HepG2 (cell line): ENCODE measurements at places on chromosomes 7 and 10.

GRCh38 chr7:877312-878232, 1.2 kb downstream of the GET4 start:
- peak; percentile 23 for DNase-seq

DNA sequence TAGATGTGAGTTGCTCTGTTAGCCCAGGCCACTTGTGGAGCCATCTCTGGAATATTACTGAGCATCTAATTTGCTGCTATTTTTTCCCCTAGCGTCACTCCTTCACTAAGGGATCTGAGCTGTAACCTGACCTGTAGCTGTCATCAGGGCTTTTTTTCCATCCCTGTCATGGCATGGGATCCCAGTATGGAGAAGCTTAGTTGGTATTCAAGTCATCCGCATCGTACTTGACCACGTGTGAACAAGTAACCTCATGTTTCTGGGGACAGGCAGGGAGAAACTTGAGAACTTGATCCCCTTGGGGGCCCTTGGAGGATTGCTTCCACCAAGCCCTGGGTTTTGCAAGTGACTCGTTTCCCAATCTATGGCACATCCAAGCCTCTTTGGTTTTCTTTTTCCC, 474.4 kb upstream of the GALNT17 start:
- DNase-seq: no peak

- no peak for DNase-seq
Measured at GRCh38 chr10:37667736-37668135, 189.7 kb downstream of the ZNF248 start.

DNA sequence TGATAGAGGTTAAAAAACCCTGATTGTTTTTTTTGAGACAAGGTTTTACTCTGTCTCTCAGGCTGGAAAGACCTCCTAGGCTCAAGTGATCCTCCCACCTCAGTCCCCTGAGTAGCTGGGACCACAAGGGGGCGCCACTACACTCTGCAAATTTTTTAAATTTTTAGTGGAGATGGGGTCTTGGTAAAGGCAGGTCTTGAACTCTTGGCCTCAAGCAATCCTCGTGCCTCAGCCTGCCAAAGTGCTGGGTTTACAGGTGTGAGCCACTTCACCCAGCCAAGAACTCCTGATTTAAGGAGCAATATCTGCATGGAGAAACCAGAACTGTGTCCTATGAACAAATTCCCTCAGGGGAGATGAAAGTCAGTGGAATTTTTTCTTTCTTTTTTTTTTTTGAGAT, 7.3 kb upstream of the KLHDC10 start:
- peak; percentile 50 for DNase-seq

- peak; percentile 56 for DNase-seq
Measured at GRCh38 chr7:28037220-28038010, 143.2 kb downstream of the JAZF1 start.

GRCh38 chr10:94155722-94156271, 162.1 kb downstream of the PLCE1 start:
- DNase-seq: no peak

- no peak for DNase-seq
Measured at GRCh38 chr7:42077271-42078135, 159.5 kb downstream of the GLI3 start.

- DNase-seq: no peak
Measured at GRCh38 chr7:50497068-50497642, 47.0 kb upstream of the FIGNL1 start.

DNA sequence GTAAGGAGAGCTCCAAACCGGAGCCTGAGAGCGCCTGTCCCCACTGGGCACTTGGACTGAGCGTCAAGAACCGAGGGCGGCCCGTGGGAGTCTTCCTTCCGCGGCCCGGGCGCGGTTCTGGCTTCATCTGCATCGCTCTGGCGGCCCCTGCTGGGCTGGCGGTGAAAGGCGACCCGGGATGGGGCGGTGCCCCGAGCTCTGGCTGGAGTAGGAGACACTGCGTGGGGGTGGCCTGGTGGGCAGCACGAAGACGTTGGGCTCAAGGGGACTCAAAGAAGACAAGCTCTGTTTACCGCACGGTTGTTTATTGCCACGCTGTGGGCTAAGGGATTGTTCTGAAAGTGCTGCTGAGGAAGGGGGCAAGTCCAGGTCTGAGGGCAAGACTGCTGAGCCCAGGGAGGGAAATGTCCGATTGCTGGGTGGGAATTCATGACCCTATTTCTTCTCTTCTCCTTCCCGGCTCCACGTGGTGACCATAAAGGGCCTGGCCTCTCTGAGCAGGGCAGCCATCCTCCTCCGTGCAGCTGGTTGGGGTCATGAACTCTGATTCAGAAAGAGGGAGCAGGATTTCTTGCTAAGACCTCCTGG, 29.8 kb downstream of the PLAU start:
- peak; percentile 32 for DNase-seq

GRCh38 chr7:114107522-114107921, 188.7 kb upstream of the PPP1R3A start:
- no peak for DNase-seq

- peak; percentile 48 for DNase-seq
Measured at GRCh38 chr10:99435986-99436638, 5.7 kb upstream of the GOT1 start.

DNA sequence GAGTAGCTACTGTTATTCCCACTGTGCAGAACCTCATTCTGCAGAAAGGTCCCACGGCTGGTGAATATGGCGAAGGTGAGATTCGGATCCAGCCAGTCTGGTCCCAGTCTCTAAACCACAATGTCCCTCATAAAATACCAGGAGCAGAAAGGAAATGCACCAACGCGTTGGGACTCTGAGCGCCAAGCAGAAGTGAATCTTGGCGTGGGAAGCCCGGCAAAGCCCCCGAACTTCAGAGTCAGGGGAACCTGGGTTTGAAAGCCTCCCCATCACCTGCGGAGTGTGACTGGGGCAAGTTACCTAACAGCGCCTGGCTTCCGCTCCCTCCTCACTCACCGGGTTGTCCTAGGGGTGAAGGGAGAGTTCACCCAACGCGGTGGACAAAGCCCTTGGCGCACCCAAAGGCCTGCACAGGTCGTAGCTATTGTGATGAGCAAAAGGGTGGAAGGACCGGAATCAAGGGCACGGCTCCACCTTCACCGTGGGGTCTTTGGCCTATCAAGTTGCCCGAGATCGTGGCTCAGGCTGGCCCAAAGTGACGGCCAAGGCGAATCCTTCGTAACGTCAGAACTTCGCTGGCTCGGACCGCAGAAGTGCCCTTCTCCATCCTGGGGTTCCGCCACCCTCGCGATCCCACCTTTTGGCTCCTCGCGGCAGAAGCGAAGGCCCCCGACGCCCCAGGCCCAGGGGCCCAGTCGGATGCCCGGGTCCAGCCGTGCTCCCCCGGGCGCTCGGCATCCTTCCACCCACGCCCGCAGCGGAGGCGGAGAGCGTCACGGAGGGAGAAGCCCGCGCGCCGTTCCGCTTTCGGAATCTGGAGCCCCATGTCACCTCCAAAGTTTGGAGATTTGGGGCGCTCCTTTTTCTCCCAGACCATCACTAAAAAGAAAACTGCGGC, 811 bp downstream of the RGS10 start:
- no peak for DNase-seq

GRCh38 chr7:148253629-148254028, 336.9 kb upstream of the C7orf33 start:
- no peak for DNase-seq

- no peak for DNase-seq
Measured at GRCh38 chr10:36650274-36650673, 475.1 kb upstream of the ANKRD30A start.

GRCh38 chr7:25375805-25376600, 147.7 kb upstream of the NPVF start:
- no peak for DNase-seq

GRCh38 chr7:42283553-42283952, 46.5 kb upstream of the GLI3 start:
- no peak for DNase-seq

- DNase-seq: no peak
Measured at GRCh38 chr10:88792661-88793060, 9.9 kb upstream of the LIPM start.

DNA sequence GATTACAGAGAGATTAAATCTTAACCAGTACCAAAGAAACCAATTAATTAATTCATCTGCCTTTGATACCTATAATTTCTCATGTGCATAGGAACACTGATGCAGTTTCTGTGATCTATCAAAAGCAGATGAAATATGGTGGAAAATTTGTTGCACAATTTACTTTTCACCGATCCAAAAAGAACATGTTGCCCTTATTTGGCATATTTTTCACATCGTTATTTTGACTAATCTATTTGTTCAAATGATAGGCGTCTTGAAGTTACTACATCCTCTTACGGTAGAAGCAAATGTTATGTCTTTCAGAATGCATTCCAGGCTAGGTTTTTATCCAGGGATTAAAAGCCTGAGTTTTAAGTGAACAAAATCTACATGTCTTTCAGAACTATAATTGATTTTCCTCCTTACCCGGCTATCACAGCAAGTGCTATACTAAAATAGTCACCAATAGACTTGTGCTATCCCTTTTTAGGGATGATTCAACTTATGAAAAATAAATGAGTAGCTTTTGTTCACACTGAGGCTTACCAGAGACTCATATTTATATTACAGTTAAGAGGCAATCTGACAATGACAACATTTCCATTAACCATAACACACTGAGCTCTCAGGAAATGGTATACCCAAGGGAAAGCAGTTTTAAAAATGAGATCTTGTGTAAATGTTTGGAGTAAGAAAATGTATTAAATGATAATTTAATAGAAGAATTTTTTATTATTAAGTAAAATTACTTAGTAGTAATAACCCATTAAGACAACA, 16.8 kb upstream of the TES start:
- DNase-seq: no peak

DNA sequence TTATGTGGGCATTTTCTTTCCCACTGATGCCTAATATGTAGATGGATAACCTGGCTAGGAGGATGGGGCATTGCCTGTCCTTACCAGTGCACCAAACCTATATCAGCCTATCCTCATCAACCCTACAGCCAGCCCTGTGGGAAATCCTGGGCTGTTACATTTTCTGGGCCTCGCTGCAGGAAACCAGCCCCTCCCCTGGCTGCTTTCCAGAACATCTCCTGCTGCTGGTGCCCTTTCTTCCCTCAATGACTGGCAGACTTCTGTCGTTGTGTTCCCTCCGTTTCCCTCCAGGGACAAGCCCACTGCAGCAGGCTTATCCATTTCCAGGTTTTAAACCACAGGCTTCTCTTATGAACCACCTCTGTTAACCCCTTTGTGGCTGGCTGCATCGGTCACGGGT, 486.1 kb upstream of the COBL start:
- no peak for DNase-seq

DNA sequence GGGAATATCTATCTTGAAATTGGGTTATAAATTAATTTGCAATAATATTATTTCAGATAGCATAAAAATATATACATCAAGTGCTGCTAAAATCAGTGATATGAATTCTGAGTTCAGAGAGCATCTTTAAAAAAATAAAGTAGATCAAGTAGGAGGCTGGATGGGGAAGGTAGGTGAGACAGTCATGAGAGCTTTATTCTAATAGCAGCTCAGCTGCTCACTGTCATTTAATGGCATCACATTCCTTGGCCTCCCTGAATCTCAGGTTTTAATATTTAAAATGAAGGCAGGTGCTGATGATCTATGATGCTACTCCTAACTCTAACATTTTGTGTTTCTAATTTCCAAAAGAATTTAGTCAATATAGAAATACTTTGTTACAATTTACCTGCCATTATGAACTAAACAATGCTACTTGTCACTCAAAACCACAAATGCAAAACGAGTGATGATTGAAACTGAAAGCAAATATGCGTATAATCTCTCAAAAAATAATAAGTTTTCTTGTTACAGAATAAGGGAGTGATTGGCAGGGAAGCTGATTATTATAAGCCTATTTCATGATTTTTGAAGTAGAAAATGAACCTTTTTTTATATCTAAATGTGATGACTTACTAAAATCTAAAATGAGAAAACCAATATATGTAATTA, 147.6 kb upstream of the CSTF2T start:
- no peak for DNase-seq

GRCh38 chr7:128148676-128149075, 92.4 kb upstream of the LEP start:
- DNase-seq: no peak

GRCh38 chr10:102596506-102596971, 47.7 kb upstream of the TRIM8 start:
- peak; percentile 70 for DNase-seq

DNA sequence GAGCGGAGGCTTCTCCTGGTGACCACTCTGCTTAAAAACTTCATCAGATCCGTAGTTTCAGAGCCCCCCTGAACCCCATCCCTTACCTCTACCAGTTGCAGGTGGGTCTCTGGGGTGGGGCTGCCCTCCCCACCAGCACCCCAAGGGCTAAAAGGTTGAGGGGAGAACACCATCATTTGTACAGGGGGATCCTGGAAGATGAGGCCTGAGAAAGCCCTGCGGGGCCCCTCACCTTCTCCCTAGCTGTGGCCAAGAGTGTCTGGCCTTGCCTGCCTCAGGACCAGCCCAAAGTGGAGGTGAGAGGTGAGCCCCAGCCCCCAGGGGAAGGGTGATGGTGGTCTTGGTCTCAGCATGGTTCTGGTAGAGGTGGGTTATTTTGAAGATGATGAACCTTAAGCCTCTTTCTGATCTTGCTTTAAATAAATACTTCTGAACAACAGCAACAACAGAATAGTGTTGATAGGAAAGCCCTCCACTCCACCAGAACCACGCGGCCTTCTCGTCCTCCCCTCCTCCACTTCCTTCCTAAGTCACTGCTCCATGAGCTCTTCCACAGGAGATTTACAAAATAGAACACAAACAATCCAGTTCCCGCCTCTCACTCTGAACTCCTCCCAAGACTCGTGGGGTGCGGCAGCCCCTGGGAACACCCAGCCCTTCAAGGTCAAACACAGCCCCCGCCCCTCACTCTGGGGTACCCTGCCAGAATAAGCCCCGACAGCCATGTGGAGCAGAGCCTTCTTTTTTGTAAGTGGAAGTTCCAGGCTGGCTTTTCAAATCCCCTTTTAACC, 169.1 kb downstream of the EGFR start:
- DNase-seq: peak; percentile 40

DNA sequence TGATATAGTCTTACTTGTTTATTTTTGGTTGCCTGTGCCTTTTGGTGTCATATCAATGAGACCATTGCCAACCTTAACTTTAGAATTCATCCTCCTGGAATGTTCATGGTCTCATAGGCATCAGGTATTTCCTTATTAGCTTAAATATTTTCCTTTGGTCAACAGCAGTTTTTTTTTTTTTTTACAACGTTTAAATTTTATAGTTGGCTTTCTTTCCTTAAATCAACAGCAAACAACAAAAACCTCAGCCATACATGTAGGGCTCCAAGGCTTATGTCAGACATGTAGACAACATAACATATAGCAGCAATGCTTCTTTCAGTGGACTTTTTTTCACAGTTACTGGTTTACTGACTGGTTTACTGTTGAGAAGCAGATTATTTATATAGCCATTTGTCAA, 22.7 kb downstream of the ENTPD7 start:
- DNase-seq: no peak

- no peak for DNase-seq
Measured at GRCh38 chr10:129505500-129506075, 38.5 kb downstream of the MGMT start.

- DNase-seq: no peak
Measured at GRCh38 chr7:63073736-63074135, 924.9 kb upstream of the ZNF722 start.

GRCh38 chr10:79947787-79948424, 999 bp downstream of the SFTPD start:
- no peak for DNase-seq
